ENCODE measurements at places on chromosomes 6 and 20.
A peak's percentile ranks its signal among the peaks of the same experiment; 100 is the strongest.

- no peak for DNase-seq
These were observed 86.7 kb downstream of the SYNJ2 start for GRCh38 chr6:158068156-158068892.

GRCh38 chr6:125806813-125807212 is 16.1 kb downstream of the NCOA7 start:
- DNase-seq: no peak

GRCh38 chr6:166610069-166610468 is 17.0 kb downstream of the RPS6KA2 start:
- DNase-seq: no peak

DNA sequence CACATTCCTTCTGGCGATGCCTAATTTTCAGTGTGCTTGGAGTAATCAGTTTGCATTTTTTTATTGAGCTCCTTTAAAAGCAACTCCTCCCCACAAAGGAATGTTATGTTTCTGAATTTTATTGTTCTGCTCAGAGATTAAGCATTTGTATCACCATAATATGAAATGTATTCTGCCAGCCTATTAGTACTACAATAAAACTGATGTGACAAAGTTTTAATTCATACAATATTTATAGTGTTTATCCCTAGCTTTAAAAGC is 236.9 kb upstream of the ASCC3 start:
- DNase-seq: no peak

GRCh38 chr6:85092226-85092625 is 327.8 kb upstream of the TBX18 start:
- no peak for DNase-seq

- no peak for DNase-seq
These were observed 16.7 kb downstream of the EDN3 start for GRCh38 chr20:59316911-59317731.

GRCh38 chr6:137911675-137912191 is 44.7 kb downstream of the TNFAIP3 start:
- DNase-seq: no peak

- no peak for DNase-seq
These were observed 14.3 kb downstream of the WFDC8 start for GRCh38 chr20:45564760-45565276.

DNA sequence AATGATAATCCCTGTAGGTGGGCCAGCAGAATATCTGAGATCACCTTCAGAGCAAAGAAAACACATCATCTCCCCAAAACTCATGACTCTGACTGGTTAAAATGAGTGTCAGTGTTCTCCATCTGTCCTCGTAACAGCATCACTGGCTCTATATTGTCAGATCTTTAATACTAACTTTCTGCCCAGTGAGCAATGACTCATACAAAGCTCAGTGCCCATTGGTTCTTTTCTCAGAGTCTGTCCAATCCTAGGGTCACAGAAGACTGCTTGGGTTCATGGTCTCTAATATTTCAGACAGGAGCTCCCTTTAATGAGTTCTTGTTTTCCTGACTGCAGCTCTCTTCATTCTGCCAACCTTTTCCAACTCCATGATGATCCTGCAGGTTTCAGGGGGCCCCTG is 36.4 kb downstream of the HLA-DPB1 start:
- peak; percentile 47 for DNase-seq

DNA sequence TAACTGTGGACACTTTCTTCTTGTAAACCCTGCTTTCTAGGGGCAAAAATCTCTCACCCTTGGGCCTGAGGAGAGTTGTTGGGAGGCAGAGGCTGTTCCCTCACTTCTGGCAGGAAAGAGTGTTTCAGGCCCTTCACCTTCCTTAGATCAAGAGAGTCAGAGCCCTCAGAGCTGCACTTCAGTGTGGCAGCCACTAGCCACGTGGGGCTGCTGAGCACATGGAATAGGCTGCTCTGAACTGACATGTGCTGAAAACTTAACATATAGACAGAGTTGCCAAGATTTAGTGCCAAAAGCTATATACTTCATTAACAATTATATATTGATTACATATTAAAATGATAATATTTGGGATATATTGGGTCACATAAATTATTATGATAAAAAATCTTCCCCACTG is 4.4 kb upstream of the LMBRD1 start:
- no peak for DNase-seq

GRCh38 chr20:35702051-35702823 is 3.0 kb downstream of the ROMO1 start:
- no peak for DNase-seq

GRCh38 chr6:142331601-142332000 is 29.8 kb downstream of the ADGRG6 start:
- DNase-seq: no peak

GRCh38 chr20:45432294-45432693 is 16.4 kb downstream of the PIGT start:
- no peak for DNase-seq

- DNase-seq: no peak
These were observed 60.0 kb upstream of the ZFAND3 start for GRCh38 chr6:37759221-37760144.

DNA sequence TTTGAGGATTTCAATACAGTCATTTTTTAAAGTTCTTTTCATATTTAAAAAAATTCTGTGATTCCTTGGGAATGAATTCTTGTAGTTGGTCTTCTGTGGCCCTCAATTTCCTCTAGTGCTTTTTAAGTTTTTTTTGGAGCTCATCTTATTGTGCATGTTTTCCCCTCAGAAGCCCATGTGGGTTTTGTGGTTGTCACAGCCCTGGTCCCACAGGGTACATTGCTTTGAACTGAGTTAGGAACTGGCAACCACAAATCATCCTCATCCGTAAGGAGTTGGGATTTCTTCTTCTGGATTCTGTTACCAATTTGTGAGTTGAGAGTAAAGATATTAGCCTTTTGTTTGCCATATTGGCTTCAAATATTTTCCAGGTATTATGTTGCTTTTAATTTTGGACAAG is 89.9 kb downstream of the AKAP7 start:
- no peak for DNase-seq

DNA sequence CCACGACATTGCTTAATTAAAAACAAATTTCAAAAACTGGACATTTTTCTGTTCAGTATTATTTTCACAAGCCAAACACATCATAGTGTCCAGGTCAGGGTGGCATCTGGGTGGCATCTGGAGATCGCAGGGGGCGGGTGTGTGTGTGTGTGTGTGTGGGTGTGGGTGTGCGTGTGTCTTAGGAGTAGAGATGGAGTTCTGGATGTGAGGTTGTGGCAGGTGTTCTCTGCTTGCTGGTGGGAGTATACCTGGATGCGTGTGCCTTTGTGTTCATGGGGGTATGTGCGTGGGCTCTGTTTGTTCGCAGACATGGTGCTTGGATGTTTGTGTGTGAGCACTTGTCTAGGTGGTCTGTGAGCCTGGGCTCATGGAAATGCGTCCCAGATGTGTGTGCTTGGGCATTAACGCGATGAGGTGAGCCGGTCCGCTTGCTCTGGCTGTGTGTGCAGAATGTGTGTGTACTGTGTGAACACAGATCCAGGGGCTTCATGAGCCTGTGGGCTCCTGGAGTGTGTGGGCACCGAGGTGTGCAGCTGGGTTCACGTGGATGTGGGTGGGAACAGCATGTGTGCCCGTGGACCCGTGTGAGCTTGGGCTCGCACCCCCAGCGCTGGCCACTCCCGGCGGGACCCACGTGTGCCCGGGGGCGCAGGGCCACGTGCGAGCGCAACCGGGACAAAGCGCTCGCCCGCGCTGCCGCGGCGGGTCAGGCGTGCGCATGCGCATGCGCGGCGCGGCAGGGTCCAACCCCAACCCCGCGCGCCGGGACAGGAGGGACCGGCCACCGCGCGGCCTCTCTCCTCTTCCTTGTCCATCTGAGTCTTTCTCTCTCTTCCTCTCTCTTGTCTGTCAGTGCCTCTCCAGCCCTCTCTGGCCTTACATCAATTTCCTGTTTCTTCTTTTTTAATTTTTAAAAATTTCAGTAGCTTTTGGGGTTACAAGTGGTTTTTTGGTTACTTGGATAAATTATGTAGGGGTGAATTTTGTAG is 60.4 kb downstream of the SRC start:
- no peak for DNase-seq

GRCh38 chr20:4795394-4795793 is 73.7 kb downstream of the PRND start:
- no peak for DNase-seq

DNA sequence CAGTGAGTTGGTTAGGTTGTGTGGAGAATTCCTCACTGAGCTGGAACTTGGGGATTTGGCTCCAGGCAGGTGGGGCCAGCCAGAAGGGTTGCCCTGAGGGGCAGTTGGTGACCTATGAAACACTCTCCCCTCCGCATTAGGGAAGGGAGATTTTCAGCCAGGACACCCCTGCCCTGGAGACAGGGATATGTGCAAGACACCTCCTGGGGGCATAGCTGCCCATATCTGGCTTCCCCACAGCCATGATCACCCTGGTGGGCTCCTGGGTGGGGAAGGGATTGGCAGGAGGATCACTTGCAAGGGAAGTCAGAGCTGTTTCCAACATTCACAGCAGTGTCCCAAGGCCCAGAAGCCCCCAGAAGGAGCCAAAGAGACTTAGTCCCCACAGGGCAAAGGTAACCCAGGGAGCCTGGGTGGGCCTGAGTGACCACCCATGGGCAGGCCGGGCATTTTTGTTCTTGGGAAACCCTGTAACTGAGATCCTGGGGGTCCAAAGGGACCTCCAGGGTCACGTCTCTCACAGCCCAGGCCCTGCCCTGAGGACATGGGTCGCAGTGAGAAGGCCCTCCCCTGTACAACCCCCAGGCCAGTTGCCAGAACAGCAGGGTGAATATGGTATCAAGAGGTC is 145.8 kb downstream of the MRPL14 start:
- no peak for DNase-seq

- DNase-seq: no peak
These were observed 342.7 kb downstream of the ESR1 start for GRCh38 chr6:152150196-152150595.

GRCh38 chr6:3457710-3458602 is 1.1 kb upstream of the SLC22A23 start:
- no peak for DNase-seq

- no peak for DNase-seq
These were observed 23.6 kb downstream of the RREB1 start for GRCh38 chr6:7131390-7131789.

DNA sequence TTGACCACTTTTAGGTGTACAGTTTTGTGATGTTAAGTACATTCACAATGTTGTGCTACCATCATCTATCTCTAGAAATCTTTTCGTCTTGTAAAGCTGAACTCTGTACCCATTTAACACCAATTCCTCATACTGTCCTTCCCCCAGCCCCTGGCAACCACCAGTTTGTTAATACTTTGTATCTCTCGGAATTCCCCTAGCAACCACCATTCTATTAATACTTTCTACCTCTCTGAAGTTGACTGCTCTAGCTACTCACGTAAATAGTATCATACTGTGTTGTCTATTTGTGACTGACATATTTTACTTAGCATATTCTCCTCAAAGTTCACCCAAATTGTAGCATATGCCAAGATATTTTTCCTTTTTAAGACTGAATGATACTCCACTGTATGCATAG is 82.3 kb upstream of the CLDN20 start:
- DNase-seq: no peak

DNA sequence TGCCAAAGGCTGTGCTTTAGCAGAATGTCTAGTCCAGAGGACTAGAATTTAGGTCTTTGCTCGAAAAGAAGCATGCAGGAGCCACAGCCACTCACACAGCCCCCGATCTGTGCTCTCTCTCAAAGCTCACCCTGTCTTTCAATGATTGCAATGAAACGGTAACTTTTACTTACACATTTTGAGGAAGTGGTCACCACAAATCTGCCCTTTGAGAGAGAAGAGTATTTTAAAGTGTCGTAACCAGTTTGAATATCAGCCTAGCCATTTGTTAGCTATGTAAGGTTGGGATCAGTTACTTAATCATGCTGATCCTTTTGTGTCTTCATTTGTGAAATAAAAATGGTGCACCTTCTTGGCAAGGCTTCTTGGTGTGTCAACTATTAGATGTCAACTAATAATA is 209.0 kb downstream of the TFAP2A start:
- no peak for DNase-seq

GRCh38 chr6:3731700-3732099 is 19.8 kb downstream of the PXDC1 start:
- DNase-seq: no peak

GRCh38 chr6:27591699-27592480 is 119.0 kb upstream of the ZNF184 start:
- DNase-seq: no peak

DNA sequence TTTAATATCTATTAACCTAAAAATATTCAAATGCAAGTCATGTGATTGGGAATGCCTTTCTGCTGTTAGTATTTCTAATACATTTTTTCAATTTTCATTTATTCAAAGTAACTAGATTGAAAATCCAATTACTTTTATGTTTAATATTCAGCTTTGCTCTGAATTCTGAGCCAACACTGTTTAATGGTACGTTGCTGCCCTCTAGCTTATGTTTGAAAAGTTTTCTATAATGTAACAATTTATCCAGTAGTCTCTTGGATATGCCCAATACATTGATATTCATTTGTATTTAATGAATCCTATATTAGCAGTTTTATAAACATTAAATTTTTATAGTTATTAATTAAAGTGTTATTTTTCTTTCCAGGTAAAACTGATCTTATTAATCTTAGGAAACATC is 47.4 kb downstream of the LGSN start:
- no peak for DNase-seq

DNA sequence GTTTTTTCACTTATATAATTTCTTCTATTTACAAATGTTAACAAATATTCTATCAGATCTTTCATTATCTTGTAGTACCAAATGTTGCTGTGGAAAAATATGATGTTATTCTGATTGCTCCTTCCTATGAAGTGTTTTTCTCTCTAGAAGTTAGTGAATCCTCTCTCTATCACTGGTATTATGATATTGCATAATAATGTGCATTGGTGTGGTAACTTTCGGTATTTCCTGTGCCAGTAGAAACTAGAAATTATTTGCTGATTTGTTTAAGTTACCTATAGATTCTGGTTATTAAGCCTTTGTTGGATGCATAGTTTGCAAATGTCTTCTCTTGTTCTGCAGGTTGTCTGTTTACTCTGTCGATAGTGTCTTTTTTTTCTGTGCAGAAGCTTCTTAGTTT is 342.5 kb downstream of the CENPW start:
- no peak for DNase-seq

DNA sequence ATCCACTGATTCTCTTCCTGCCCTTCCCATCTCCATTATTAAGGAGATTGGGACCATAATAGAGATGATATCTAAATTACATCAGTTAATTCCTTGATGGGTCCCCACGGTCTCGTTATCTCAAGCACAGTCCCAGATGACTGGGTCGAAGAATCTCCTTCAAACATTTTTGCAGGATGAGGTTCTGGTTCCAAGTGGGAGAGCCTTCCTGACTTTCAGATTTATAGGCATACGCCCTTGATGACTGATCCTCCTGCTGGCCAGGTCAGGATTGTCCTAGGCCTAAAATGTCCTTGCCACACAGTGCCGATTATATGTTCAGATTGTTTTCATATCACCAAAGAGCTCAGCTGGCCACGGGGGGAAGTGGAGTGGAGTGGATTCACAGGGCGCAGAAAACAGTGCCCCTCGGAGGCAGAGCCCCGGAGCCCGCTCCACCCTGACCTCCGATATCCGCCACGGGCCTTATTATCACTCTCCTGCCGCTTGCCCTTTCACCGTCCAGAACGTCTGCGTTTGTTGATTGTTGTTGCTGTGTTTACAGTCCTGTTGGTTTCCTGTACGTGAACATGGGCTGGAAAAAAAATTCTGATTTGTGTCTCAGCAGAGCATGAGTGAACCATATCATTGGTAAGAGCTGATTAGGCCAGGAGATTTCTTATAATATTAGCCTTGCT is 8.9 kb downstream of the BMP6 start:
- no peak for DNase-seq
